ENCODE measurements at places on chromosomes 4 and X.

DNA sequence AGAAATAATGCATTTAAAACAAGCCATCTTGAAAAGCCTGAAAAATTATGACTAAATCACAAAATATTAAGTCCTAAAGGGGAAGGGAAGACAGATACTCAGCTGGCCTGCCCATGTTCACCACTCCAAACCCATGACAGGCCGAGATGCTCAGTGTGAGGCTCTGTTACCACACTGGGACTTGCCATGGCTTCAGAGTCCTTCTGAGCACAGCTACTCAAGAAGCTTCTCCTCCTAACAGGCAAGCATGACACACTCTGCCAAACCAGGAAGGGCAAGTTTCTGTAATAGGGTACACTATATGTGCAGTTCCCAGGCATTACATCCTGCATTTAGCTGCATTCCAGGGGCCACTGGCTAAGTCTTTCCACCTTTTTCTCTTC lies 34.0 kb upstream of the CYBB start:
- DNase-seq: no peak

DNA sequence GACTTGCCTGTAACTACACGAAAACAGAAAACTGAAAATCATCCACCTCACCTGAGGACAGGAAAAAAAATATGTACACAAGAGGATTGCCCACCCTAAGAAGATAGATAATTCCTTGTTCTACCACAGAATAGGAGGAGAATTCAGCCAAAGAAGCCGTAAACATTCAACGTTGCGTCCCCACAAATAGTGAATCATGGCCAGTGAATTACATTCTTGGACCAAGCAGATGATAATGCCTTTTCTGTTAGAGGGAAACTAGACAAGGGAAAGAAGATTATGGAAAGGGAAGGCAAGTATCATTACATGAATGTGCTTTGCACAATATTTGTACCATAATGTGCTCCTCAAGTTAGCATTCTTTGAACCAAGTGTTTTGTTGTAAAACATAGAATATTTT lies 95.5 kb upstream of the C1QTNF7 start:
- no peak for DNase-seq

DNA sequence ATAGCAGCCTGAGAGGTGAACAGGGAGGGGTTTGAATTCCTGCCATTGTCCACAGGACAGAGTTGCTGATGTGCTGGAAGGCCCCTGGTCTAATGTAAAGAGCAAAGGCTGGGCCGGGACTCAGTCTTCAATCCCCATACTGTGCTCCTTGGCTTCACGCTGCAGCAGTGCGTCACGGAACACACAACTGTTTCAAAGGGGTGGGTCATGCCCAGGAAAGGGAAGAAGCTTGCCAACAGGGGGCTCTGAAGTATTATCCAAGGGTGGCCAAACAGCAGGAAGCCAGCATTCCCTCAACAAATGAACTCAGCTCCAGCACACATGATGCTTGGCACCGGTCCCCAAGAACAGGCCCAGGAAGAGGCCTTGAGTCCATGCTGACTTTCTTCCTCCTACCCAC lies 122.5 kb downstream of the NFKB1 start:
- DNase-seq: no peak

- no peak for DNase-seq
These were observed 25.3 kb upstream of the CYBB start for GRCh38 chrX:37754516-37754915.

- DNase-seq: no peak
These were observed 133.0 kb upstream of the RASGEF1B start for GRCh38 chr4:81604683-81605218.

DNA sequence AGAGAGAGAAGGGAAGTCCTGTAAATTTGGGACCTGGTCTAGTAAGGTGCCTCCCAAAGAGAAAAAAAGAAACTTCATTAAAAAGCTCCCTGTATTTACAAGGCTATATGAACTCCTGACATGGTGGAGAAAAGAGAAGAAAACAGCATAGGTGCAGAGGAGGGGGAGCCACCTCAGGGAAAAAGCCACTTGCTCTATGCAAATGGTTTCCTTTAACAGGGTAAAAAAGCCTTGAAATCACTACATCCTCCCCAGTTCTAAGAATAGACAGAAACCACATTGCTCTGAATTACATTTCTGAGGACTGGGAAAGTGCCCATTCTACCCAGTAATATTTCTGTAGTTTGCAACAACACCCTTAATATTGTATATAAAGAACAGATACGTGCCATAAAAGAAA lies 165.5 kb downstream of the KLF8 start:
- no peak for DNase-seq

GRCh38 chr4:153093802-153094201 lies 110.4 kb upstream of the TRIM2 start:
- DNase-seq: no peak

DNA sequence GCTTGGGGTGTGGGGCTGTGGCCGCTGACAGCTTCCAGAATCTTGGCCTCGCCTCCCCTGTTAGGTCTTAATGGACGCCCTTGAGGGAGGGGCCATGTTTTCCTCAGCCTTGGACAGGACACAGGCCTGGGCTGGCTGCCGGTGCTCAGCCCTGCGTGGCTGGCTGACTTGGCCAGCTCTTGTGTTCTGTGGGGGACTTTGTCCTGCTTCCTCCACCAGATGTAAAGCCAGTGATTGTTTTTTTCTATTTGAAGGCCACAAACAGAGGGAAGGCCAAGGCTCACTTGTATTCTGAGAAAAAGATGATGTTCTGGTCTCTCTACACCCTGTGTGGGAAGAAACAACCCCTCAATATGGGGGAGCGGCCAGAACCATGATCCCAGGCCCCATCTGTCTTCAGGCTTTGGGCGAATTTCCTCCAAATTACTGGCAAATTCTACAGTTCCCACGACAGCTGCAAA lies 71.3 kb downstream of the HTRA3 start:
- DNase-seq: no peak

GRCh38 chr4:155026715-155027114 lies 181.7 kb upstream of the NPY2R start:
- DNase-seq: no peak

- no peak for DNase-seq
These were observed 12.1 kb downstream of the GPRIN3 start for GRCh38 chr4:89295415-89295927.

DNA sequence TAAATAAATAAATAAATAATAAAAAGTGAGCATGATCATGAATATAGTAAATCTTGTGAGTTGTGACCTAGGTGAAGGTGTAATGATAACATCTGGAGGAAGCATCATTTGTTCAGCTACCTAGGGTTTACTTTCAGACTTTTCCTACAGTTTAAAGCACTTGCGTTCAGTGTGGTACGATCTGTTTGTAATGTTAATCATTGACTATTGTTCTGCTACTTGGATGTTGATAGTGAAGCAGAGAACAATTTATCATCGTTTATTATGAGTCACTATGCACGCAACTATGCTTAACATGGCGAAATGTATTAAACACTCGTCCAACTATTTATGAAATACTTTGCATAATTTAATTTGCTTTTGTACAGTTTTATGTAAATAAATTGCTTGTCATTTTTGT lies 426.2 kb downstream of the PCDH7 start:
- DNase-seq: no peak

- no peak for DNase-seq
These were observed 38.1 kb upstream of the EDA2R start for GRCh38 chrX:66676990-66677389.

DNA sequence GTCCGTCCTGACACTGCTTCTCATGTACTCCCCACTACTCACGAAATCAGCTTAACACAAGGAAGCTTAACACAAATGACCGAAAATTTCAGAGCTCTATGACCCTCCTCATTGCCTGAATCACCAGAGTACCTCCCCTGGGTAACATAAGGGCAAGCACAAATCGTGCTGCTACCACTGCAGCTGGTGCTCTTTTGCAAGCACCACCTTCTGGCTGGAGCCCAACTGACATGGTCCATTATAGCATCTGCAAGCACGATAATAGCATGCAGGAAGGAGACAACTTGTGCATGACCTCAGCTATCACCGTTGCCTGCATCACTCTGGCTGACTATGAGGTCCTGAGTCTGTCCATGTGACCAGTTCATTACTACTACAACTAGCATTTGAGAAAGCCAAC lies 308.0 kb downstream of the TEX13C start:
- DNase-seq: no peak

- no peak for DNase-seq
These were observed 2.8 kb downstream of the AMELX start for GRCh38 chrX:11296051-11296450.

DNA sequence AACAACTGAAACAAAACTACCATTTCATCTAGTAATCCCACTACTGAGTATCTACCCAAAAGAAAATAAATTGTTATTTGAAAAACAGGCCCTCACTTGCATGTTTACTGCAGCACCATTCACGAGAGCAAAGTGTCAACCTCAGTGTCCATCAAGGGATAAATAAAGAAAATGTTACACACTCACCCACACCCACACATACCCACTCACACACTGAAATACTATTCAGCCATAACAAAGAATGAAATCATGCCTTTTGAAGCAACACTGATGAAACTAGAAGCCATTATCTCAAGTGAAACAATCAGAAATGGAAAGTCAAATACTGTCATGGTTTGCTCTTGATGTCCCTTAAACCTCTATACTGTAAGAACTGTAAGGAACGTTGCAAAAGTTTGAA lies 44.8 kb upstream of the CLNK start:
- DNase-seq: no peak

GRCh38 chrX:29297171-29297800 lies 710.0 kb downstream of the IL1RAPL1 start:
- DNase-seq: no peak

DNA sequence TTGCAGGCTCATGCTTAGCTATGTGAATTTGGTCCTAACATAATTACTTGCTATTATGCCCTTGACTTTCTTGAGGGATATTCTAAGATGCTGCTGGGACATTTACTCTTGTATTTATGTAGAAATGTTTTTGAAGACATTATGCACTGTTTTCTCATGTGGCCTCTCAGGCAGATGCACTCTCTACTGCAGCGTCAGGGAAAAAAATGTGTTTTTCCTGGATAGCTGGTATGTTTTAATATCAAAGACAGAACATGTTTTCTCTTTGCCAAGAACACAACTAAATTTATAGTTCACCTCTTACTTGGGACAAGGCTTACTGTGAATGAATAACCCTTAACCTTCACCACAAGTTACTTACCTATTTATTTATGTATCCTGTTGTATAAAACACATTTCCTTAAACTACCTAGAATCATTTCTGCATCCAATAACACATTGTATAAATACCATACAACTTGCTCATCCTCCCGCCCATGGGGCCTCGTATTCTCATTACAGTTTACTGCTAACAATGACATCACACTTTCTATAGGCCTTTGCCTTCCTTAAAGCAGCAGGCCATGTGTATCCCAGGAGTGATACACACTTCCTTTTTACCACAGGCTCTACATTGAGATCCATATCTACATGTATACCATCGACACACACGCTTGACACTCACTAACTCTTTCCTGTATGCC lies 178.7 kb downstream of the SLIT2 start:
- no peak for DNase-seq

DNA sequence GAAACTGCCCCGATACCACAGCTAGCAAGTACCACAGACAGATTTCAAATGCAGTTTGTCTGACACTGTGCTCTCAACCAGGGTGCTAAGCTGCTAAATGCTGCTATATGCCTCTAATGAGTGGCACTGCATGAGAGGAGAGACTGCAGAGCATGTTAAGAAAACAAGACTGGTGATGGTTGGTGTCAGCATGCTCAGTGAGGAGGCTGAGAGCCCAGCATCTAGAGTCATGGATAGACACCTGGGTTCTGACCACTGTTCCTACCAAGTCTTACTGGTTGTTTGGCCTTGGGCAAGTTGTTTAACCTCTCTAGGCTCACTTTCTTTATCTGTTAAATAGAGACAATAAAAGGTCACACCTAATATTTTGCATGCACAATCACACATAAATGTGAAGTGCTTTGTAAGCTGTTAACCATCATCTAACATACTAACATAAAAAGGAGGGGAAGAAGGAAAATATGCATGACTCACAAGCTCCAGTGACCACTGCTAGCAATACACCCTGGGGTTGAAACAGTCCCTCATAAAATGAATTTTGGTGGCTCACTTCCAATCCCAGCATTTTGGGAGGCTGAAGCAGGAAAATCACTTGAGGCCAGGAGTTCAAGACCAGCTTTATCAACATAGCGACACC lies 20.7 kb downstream of the HHIP start:
- no peak for DNase-seq

- no peak for DNase-seq
These were observed 22.4 kb downstream of the IL3RA start for GRCh38 chrX:1358793-1359476.
